ENCODE measurements at places on chromosomes 4 and X.

- no peak for DNase-seq
Observed at GRCh38 chrX:39603230-39603629, 494.5 kb downstream of the BCOR start.

- DNase-seq = no peak
Observed at GRCh38 chr4:140641789-140642439, 73.2 kb upstream of the UCP1 start.

GRCh38 chr4:23232987-23233386, 540.2 kb downstream of the GBA3 start:
- DNase-seq = no peak

DNA sequence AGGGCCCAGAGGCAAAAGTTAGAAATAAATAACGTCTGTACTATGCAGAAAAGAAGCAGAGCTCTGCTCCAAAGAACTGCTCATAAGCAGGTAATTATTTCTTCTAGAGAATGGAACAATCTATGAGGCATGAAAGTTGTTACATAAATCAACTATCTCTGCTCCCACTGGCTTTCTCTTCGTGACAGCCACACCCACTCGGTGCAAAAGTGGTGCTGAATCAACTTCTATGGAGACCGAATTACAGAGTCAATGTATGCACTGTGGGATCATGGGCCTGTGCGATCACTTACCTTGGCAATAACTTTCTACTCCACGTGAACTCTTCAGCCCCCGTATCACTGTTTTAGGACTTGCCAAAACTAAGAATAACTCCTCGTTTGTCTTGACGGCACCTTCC, 99.4 kb upstream of the ATXN3L start:
- DNase-seq = no peak

DNA sequence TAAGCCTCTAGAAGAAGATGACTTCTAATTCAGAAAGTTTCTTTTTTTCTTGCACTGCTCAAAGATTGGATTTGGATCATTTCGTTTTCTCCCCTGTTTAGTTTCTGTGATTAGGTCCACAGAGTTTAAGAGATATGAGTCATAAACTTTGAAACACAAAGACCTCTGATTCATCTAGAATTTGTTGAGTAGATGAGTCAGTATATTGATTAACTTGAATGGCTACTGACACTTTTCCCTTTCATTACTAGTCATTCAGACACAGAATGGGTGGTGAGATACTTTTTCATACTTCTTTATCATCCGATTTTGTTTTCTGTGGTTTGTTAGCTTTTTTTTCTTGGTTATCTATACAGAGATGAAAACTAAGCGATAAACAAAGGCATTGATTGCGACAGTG, 34.1 kb upstream of the AFF2 start:
- no peak for DNase-seq

- DNase-seq = no peak
Observed at GRCh38 chr4:158858410-158859199, 89.8 kb downstream of the FNIP2 start.

- DNase-seq = no peak
Observed at GRCh38 chr4:19005211-19005610, 983.7 kb upstream of the LCORL start.

DNA sequence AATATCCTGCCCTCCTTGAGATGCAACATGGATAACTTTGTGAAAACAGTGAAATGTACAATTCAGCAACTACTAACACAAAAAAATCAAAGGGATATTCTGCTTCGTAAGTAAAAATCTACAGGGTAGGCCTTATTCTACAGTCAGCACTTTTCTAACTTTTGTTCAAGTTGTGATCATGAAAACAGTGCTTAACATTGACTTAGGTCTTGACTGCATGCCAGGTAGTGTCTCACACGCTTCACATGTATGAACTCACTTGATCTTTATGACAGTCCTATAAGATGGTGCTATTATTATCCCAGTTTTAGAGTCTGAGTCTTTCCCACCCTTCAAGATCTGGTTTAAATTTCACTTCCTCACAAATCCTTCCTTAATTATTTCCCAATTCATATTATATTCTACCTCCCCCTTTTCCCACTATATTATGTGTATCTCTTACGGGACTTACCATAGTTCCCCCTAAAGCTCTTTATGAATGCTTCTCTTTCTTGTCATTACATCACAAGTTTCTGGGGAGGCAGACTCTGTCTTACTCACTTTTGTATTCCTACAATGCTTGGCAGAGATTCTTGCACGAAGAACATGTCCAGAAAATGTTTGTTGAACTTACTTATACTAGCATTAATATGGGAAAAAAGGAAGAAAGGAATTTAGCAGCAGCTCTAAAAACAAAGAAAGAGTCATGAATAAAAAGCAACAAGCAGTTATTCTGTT, 179.8 kb downstream of the SCFD2 start:
- no peak for DNase-seq

GRCh38 chr4:162056990-162057389, 106.8 kb downstream of the FSTL5 start:
- no peak for DNase-seq

DNA sequence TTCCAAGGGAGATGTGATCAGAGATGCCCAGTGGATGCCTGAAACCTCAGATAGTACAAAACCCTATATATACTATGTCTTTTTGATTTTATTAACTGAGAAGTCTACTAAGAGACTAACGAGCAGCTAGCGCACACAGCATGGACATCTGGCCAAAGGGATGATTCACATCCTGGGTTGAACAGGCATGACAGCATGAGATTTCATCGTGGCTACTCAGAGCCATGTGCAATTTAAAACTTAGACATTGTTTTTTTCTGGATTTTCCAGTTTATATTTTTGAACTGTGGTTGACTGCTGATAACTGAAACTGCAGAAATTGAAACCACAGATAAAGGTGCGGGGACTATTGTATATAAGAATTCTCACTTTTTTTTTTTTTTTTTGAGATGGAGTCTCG, 2252.9 kb upstream of the AGA start:
- DNase-seq = no peak

- DNase-seq = no peak
Observed at GRCh38 chr4:79613269-79613935, 205.4 kb upstream of the GK2 start.

GRCh38 chr4:87451537-87451936, 29.2 kb downstream of the NUDT9 start:
- DNase-seq = no peak

GRCh38 chr4:142160509-142160908, 524.1 kb downstream of the IL15 start:
- no peak for DNase-seq

GRCh38 chrX:37603938-37604409, 32.5 kb downstream of the LANCL3 start:
- no peak for DNase-seq

- DNase-seq = no peak
Observed at GRCh38 chrX:65035446-65035770, 59.2 kb upstream of the ZC4H2 start.

GRCh38 chrX:18674417-18674787, 2.5 kb upstream of the RS1 start:
- no peak for DNase-seq
